CD8-positive, alpha-beta memory T cell (primary cell): ENCODE measurements at places on chromosomes 2 and 18. TPM values are rescaled to one million over a fixed set of nuclear protein-coding genes. Genes with fewer than 3 reads are reported as not detected.

- no peak for DNase-seq
These were observed 753.5 kb upstream of the PKDCC start for GRCh38 chr2:41294331-41294730.

DNA sequence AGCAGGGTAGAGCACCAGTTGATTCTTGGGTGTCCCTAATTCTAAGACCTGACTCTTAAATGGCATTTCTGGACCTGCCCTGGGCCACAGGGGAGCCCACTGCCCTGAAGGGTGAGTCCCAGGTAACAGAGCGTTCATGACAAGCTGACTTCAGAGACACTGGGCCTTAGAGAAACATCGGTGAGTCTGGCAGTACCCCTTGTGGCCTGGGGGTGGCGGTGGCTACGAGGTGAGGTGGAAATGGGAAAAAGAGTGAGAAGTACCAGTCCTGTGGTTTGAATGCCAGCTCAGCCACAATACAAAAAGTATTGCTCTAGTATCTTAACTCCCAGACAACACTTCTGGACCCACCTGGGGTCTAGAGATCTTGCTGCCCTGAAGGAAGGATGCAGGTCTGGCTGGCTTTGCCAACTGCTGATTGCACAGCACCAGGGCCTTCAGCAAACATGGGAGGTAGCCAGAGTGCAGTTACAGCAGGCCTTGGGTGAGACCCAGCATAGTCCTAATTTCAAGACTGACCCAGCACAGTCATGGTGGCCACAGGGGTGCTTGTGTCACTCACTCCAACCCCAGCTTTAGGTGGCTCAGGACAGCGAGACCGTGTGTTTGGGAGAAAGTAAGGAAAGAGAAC is 44.5 kb downstream of the USP34 start:
- DNase-seq = peak; percentile 80

CXCR1 gene
- not detected for total RNA-seq

GRCh38 chr2:143600116-143600515 is 470.9 kb downstream of the ARHGAP15 start:
- no peak for DNase-seq

DNA sequence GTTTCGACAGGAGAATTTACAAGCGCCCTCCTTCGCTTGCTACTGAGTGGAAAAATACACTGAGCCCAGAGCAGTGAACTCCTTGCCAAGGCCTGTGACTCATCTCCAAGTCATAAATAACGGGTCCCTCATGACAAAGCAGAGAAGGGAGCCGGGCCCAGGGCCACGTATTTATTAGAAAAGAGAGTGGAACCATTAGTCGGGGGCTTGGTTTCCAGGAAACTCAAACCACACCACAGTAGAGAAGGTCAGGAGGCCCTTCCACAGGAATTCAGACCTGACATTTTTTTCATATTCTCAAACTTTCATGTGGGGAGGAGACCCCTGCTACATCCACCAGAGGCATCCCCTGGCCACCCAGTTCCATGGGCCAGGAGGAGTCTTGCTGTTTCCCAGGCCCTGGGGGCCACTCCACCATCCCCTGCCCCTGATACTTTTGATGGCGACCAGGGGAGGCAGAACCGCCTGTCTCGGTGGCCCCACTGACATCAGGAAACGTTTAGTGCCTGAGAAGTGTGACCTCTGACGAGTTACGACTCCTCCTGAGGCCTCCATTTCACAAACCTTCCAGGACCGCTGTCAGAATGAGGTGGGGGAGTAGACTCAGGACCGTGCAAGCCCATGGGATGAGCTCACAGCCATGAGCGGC is 289.7 kb downstream of the DYSF start:
- no peak for DNase-seq

POU3F3 gene
- total RNA-seq = not detected

GRCh38 chr2:9278439-9278838 is 71.8 kb downstream of the ASAP2 start:
- DNase-seq = no peak

STK36 gene
- total RNA-seq = 21.4 TPM

DNA sequence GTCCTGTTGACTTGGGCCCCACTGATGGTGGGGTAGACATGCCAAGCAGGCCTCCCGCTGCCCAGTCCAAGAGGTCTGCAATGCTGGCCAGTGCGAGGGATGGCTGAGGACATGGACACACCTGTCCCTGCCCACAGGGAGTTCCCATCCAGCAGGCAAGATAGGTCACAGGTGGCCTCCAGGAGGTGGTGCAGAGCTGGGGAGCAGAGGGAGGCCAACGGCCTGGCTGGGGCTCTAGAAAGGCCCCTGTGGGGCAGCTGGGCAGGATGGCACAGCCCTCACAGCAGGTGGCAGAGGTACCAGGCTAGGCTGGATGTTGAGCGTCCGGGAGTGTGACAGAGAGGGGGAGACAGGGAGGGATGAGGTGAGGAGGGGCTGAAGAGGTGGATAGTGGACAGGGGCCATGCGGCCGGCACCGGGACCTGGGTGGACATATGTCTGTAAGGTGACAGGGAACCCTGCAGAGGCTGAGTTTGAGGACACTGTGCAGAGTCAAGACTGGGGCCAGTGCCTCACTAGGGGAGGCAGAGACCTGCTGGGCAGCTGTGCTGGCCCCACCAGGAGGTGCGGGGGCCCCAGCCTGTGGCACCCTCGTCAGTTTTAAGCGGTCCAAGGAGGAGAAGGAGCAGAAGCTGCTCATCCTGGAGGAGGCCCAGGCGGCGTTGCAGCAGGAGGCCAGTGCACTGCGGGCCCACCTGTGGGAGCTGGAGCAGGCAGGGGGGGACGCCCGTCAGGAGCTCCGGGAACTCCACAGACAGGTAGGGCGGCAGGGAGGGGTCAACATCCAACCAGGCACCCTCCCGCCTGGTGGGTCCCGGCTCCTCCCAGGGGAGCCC is 34.3 kb upstream of the SNED1 start:
- no peak for DNase-seq

NOL4 gene
- total RNA-seq = not detected

- no peak for DNase-seq
These were observed 214.0 kb downstream of the CYP26B1 start for GRCh38 chr2:71933467-71934319.

DNA sequence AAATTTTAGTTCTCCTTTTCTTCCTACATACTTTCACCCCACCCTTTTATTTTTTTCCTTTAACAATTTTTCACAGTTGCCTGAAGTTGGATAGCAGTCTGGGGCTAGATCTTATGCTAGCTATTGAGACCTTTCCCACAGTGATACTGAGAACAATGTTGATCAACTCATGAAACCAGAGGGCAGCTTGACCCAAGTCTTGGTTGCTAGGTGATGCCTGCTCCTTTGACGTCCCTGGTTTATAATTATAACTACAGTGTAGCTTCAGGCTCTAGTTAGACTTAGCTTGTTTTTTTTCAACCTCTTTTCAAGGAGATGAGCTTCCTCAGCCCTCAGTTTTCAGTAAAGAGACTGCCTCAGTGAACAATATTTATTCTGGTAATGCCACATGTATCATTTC is 648.5 kb downstream of the IRS1 start:
- no peak for DNase-seq

DNA sequence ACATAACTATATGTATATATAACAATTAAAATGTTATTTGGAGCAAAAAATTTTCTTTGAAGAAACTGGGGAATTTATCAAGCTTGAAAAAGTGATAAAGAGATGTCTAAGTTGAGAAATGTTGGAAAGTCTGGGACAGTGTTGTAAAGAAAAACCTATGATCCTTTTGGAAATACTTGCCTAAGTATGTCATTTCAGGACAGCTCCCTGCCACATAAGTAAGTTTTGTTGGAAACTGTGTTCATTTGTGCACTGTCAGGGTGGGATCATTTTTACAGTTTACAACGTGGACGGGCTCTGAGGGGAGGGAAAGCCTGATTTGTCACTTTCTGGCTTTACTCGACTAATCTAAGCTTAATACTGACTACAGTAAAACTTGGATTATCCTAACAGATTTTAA is 10.4 kb upstream of the COL3A1 start:
- no peak for DNase-seq

- no peak for DNase-seq
These were observed 127.9 kb upstream of the SEC11C start for GRCh38 chr18:59011786-59012185.

- DNase-seq = no peak
These were observed 301.3 kb upstream of the ID2 start for GRCh38 chr2:8380566-8380965.

TMEM247 gene
- not detected for total RNA-seq
